ENCODE measurements at places on chromosomes 12 and 14.

- no peak for DNase-seq
Measured at GRCh38 chr12:91249054-91249453, 66.4 kb upstream of the DCN start.

DNA sequence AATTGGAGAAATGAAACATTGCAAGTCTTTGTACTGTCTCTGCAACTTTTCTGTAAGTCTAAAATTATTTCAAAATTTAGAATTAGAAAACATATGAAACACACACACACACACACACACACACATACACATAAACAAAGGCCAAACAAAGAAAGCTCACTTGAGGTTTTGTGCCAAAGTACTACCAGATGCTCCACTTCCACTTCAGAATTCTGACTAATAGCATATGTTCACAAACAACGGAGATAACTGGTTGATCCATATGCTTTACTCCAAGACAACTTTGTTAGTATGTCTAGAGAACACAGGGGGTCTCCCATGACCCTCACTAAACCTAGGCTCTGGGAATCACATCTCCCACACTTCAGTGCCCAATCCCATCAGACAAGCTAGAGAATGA lies 133.8 kb upstream of the CLEC14A start:
- peak; percentile 65 for DNase-seq

- DNase-seq: no peak
Measured at GRCh38 chr14:32078023-32078857, 1.1 kb downstream of the ARHGAP5 start.

DNA sequence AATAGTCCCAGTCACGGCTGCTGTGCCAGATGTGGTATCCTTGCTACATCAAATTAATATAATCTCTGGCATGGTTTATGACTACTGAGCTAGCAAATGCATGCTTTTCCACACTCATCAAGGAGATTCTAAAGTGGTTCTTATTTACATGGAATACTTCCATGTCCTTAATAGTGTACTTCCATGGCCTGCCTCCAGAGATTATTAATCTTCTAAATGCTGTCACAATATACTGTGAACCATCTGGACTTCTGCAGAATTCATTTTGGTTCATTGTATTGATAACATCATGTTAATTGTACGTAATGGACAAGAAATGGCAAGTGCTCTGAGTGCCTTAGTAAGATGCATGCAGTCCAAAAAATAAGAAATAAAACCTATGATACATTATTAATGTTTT lies 230.8 kb downstream of the NUAK1 start:
- no peak for DNase-seq

GRCh38 chr12:75990189-75990912 lies 41.2 kb downstream of the PHLDA1 start:
- DNase-seq: no peak

- no peak for DNase-seq
Measured at GRCh38 chr12:92096346-92097136, 49.1 kb downstream of the BTG1 start.

DNA sequence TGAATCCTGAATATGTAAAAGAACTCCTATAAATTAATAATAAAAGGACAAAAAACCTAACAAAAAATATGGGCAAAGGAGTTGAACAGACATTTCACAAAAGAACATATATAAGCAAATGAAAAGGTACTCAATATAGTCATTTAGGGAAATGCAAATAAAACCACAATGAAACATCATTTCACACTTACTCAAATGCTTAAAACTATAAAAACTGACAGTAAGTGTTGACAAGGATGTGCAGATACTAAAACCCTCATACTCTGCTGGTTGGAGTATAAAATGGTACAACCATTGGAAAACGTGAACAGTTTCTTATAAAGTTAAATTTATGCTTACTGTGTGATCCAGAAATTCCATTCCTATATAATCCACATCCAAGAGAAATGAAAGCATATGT lies 247.1 kb downstream of the GXYLT1 start:
- no peak for DNase-seq

DNA sequence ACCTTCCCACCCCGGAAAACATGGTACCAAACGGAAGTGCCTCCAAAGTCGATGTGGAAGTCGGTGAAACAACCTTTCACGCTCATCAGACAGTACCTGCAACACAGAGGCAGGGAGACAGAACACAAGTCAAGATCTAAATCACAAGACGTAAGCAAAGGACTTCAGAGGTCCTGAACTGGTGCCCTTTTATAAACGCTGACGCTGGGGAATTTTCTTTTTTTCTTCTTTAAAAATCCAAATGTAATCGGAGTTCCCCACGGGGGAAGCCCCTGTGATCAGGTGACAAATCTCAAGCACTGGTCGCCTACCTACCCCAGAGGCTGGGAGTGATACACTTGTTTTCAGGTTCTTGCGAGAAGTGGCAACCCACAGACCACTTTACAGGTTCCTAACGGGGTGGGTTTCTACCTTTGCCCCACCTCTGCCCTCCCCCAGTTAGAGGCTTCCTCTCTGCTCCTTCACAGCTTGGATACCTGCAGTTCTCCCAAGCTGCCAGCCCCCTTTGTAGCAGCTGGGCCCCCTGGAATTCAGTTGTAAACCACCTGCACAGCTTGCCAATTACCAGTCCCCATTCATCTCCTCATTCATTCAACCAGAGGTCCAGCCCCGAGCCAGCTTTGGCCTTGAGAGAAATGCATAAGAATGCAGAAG lies 46.2 kb downstream of the KDM2B start:
- no peak for DNase-seq

DNA sequence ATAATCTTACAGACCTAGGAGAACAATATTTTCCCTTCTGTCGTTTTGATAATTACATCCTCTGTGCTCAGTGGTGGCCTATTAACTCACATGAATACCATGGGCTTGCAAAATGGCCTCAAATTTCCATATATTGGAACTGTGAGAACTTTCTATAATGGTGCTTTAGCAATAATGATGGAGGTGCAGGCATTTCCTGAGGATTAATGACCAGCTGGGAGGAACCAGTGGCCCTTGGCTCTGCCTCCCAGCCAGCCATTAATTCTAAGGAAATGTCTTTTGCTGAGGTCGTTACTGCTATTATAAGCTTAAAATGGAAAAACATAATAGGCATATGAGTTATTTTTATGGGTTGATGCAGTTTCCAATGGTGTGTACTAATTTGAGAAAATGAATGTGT lies 33.6 kb downstream of the HMGA2 start:
- no peak for DNase-seq

DNA sequence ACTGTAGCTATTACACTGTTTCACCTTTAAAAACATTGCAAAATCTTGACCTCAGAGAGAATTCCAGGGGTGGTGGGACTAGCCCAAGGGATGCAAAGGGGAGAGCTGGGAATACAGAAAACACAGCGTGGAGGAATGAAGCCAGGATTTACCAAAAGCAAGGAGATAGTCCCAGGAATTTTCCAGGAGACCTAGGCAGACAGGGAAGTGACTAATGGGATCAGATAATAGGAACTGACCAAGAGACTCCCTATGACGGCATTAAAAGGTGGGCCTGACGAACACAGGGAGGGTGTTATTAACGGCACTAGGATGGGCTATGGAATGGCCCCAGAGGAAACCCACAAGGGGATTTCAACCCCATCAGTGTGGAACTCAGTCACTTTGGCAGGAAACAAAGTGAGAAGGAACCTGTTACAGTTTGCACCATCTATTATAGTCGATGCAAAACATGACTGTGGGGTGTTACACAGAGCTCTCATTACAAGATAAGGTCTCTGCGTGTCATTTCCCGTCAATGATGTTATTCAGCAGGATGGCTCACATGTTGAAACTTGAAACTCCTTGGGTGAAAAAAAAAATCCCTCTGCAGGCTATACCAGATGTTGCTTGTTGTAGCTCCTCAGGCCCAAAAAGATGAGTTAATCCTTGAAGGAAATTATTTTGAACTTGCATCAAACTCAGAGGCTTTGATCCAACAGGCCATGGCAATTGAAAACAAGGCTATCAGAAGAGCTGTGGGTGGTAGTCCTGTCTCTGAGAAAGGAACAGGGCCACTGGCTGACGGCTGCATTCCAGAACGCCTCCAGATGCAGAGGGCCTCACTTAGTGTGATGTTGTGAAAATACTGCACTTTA lies 58.7 kb downstream of the DRAM1 start:
- peak; percentile 94 for DNase-seq

DNA sequence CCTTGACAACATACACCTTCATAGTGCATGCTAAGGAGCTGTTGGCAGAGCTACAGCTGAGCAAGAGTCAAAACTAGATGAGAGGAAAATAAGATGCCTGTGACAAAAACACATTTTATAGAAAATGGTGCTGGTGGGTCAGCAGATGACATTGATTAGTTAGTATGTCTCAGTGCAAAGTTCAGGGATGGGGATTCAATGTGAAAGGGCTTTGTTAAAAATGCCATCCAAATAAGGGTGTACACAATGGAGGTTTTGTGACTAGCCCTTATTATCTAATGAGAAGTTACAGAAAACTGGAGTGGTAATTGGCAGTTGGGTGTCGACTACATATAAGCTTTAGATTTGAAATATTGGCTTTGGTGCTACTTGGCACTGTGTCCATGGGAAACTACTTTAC lies 169.0 kb downstream of the MON2 start:
- DNase-seq: no peak

DNA sequence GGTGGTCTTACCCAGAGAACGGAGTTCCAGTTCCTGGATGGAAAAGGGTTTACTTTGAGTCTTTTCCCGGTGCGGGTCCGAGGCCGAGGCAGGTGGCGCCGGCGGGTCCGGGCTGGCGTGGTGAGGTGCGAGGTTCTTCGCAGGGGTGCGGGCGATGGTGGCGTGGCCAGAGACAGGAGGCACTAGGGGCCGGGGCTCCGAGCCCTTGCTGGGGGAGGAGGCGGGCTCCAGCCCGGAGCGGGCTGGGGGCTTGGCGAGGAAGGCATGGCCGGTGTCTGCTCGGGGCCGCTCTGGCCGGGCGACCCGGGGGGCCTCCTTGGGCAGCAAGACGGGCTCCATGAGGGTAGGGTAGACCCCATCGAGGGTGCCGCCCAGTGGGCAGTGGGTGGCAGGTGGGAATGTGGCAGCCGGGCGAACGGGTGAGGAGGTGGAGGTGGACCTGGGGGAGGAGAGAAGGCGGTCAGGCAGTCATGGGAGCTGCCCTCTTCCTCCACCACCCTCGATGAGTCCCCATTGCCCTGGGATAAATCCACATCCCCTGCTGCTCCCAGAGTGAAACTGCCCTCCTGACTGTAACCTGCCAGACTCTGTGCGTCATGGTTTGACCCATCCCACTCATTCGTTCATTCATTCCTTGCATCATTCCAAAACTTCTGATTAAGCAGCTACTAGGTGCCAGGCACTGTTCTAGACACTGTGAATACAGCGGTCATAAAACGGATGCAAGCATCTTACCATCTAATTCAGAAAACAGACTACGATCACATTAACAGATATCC lies 42.0 kb downstream of the RFLNA start:
- no peak for DNase-seq

GRCh38 chr12:81257947-81258551 lies 180.2 kb downstream of the ACSS3 start:
- peak; percentile 16 for DNase-seq

DNA sequence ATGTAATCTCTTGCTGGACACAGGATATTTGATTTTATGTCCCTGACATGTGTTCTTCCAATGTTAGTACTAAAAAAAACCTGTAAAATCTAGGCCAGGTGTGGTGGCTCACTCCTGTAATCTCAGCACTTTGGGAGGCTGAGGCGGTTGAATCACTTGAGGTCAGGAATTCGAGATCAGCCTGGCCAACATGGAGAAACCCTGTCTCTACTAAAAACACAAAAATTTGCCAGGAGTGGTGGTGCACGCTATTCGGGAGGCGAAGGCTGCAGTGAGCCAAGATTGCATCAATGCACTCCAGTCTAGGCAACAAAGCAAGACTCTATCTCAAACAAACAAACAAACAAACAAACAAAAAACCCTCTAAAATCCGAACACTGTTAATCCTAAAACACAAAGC lies 68.0 kb downstream of the FERMT2 start:
- DNase-seq: no peak

GRCh38 chr12:3241621-3242020 lies 164.4 kb downstream of the TSPAN9 start:
- DNase-seq: no peak

GRCh38 chr12:49489720-49490119 lies 49.1 kb upstream of the KCNH3 start:
- no peak for DNase-seq

GRCh38 chr12:79655036-79655435 lies 35.7 kb downstream of the PAWR start:
- no peak for DNase-seq

DNA sequence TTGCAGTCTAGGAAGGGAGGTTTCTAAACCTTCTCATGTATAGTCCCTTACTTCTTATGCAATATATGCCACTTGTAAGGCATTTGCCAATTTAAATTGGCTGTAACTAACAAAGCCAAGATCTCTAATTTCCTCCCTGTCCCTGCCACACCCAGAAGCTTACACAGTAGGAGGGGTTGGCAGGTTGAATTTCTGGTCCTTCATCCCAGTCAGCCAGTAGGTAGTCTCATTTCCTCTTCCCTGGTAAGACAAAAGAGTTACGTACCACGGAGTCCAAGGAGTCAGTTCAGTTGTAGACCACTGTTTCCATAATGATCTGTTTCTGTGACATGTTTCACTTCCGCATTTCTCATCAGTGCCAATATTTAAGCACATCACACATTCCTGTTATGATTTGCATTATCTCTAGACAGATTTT lies 47.0 kb upstream of the PLBD1 start:
- no peak for DNase-seq
